Smooth muscle cell of the pulmonary artery (primary cell): ENCODE measurements at places on chromosomes 11 and 22. TPM values are rescaled to one million over a fixed set of nuclear protein-coding genes. Genes with fewer than 3 reads are reported as not detected.

Gene SCGB2A2
- total RNA-seq, result not detected in 2 replicates

Gene POU2AF3
- not detected in 2 replicates for total RNA-seq

Gene OR8A1
- not detected in 2 replicates for total RNA-seq

Gene MS4A14
- not detected in 2 replicates for total RNA-seq

Gene SCGB1D2
- total RNA-seq, result not detected in 2 replicates

Gene MEI1
- 0.20 and 0.26 TPM in 2 replicates for total RNA-seq

Gene PYGM
- total RNA-seq, result 6.0 and 8.8 TPM in 2 replicates

Gene IRAG1
- total RNA-seq, result 40.8 and 69.0 TPM in 2 replicates

Gene PTPN5
- total RNA-seq, result not detected in 2 replicates

Gene IRF7
- total RNA-seq, result 6.1 and 8.4 TPM in 2 replicates

Gene VSIG10L2
- total RNA-seq, result not detected in 2 replicates

Gene XPNPEP3
- 10.6 and 16.4 TPM in 2 replicates for total RNA-seq

Gene FOLR3
- total RNA-seq, result 3.4 TPM in 1 of 2 replicates, not detected in the other
